ENCODE measurements at places on chromosomes 1 and 21.
A peak's percentile ranks its signal among the peaks of the same experiment; 100 is the strongest.

DNA sequence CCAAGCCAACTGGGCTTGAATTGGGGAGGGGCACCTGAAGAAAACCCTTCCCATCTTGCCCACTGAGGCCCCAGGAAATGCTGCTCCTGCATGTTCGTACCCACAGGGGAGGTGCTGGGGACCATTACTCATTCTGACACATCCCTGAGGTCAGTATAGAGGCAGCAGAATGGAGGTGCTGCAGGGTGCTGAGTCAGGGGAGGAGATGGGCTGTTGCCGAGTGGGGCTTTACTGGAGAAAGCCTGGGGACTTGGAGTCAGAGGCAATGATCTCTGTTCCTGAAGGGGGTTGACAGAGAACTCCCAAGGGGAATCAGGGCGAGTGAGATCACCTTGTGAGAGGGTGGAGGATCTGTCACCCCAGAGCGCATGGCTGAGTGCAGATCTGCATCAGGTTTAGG, 40.2 kb upstream of the KCNA10 start:
- no peak for DNase-seq

- peak; percentile 75 for DNase-seq
Observed at GRCh38 chr1:53108646-53109580, 33.5 kb downstream of the SLC1A7 start.

- DNase-seq, result no peak
Observed at GRCh38 chr1:232244426-232244825, 385.5 kb downstream of the SIPA1L2 start.

GRCh38 chr1:218365226-218365999, 20.3 kb downstream of the TGFB2 start:
- no peak for DNase-seq

DNA sequence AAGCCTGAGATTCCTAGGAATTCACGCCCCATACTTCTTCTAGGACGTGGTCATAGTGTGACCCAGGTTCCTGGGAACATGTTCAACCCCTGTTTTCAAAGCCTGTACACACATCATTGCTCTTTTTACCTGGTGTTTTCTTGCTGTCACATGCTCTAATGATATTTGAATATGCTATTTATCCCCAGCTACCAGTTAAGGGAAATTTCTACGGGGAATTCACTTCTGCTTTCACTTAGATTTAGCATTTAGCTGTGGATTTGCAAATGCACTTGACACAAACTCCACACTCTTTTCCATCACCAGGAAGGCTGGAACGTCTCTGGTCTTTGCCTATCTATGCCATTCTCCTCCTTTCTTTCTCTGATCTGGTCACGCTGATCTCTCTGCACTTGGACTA, 11.3 kb upstream of the SAMSN1 start:
- no peak for DNase-seq

DNA sequence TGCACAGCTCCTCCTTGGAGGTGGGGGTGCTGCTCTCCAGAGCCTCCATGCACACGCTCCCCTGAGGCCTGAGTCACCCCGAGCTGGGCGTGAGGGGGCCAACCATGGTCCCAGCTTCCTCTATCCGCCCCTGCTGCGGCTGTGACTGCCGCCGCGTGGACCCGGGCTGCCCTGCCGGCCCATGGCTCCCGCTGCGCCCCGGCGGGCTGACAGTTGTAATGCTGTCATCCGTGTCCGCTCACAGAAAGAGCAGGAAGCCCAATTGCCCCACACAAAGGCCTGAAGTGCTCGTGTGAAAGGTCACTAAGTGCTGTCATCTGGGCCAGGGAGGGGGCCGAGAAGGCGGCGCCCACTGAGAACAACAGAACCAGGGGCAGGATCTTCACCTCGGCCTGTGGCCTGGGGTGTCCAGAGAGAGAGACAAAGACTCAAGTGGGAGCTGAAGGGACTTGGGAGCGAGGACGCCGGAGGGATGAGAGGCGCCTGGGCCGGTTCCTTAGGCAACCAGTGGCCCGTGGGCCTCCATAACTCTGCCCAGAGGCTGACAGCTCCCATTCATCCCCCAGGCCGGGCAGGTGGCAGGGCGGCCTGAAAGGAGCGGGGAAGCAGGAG, 31.5 kb downstream of the OLIG1 start:
- no peak for DNase-seq

DNA sequence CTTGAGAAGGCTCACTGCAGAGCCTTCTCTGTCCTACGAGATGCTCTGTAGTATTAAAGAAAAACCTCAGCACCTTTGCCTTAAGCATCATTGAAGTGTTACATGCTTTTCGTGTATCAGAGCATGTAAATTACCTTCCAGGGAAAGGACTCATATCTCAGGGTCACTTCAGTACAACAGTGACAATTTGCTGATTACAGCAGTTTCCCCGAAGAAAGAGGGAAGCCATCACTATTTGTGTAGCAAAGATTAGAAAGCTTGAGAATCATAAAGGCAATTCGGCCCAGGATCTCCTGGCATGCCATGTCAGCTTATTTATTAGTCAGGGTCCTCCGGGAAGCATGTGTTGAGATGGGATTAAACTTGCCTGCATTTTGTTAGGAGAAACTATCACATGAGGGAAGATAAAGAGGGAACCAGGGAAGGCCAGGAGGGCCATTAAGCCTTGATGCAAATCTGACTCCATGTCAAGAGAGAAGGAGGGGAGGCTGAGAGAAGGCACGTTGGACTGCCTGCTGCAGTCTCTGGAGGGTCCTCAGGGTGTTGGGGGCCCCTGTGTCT, 55.2 kb upstream of the KCNJ6 start:
- DNase-seq, result no peak

DNA sequence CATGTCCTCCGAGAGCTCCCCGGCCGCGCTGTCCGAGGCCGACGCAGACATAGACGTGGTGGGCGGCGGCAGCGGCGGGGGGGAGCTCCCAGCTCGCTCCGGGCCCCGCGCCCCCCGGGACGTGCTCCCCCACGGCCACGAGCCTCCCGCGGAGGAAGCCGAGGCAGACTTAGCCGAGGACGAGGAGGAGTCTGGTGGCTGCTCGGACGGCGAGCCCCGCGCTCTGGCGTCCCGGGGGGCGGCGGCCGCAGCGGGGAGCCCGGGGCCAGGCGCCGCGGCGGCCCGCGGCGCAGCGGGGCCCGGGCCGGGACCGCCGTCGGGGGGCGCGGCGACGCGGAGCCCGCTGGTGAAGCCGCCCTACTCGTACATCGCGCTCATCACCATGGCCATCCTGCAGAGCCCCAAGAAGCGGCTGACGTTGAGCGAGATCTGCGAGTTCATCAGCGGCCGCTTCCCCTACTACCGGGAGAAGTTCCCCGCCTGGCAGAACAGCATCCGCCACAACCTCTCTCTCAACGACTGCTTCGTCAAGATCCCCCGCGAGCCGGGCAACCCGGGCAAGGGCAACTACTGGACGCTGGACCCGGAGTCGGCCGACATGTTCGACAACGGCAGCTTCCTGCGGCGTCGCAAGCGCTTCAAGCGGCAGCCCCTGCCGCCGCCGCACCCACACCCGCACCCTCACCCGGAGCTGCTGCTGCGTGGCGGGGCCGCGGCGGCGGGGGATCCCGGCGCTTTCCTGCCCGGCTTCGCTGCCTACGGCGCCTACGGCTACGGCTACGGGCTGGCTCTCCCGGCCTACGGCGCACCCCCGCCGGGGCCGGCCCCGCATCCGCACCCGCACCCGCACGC, 547 bp downstream of the FOXD2 start:
- DNase-seq, result no peak

GRCh38 chr1:28010969-28011368, 51.2 kb downstream of the XKR8 start:
- no peak for DNase-seq

DNA sequence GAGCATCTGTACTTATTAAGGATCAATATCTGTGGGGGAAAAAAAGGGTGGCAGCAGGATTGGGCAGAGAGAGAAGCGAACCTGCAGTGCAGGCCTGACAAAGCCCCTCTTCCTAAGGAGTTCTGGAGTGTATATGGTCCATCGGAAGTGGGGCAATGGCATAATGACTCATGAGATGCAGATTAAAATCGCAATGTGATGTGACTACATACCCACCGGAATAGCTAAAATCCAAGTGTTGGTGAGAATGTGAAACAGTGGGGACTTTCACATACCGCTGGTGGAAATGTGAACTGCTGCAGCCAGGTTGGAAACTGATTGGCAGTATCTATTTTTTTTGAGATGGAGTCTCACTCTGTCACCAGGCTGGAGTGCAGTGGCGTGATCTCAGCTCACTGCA, 8.2 kb upstream of the CREG1 start:
- no peak for DNase-seq

DNA sequence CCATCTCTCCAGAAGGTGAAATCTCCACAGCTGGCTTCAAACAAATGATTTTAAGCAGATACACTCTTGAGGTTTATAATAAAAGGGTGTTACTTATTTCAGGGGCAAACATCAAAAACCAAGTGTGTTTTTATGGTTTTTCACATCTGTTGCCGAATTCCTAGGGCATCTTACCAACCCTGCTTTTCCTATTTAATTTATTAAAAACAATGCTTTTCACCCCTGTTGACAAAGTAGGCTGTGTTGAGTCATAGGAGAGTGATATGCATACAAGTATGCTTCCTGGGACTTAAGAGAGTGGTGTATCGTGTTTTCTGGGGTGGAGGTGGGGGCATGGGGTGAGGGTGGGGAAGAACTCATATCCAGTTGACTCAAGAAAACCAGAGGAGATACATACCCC, 29.3 kb upstream of the IL20 start:
- no peak for DNase-seq

- DNase-seq, result no peak
Observed at GRCh38 chr1:1784933-1785332, 6.7 kb upstream of the NADK start.

DNA sequence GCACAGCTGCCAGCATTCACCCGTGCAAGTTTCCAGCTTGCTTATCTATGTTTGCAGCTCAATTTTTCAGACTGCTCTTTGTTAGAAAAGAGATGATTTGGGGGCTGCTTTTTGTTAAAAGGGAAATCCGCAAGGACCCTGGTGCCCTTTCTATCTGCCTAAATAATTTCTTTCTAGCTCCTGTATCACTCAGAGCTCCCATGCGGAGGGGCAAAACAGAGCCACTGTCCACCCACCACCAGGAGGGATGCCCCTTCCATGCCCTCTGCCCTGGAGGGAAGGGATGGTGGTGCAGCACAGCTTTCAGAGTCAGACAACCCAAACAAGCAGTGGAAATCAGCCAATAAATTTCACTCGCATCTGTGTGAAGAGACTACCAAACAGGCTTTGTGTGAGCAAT, 13.9 kb upstream of the SLC5A9 start:
- no peak for DNase-seq

DNA sequence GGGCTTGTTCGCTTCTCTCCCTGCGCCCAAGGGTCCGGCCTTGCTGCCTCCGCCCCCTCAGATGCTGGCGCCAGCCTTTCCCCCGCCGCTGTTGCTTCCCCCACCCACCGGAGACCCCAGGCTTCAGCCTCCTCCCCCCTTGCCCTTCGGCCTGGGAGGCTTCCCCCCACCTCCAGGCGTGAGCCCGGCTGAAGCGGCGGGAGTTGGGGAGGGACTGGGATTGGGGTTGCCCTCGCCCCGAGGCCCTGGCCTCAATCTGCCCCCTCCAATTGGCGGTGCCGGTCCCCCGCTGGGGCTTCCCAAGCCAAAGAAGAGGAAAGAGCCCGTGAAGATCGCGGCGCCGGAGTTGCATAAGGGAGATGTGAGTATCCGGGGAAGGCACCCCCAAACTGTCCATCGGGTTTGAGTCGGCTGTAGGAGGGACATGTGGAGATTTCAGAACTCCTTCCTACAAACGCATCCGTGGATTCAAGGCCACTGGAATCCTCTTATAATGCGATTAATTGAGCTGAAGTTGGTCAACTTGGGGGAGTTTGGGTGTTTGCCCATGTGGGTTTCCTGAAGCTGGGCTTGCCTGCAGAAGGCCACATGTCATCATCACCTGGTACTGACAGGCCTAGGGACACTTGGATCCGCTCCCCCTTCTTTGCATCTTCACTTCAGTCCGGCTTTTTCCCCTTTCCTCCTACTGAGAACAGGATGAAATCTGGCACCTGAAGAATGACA, 707 bp downstream of the PRCC start:
- DNase-seq, result no peak

DNA sequence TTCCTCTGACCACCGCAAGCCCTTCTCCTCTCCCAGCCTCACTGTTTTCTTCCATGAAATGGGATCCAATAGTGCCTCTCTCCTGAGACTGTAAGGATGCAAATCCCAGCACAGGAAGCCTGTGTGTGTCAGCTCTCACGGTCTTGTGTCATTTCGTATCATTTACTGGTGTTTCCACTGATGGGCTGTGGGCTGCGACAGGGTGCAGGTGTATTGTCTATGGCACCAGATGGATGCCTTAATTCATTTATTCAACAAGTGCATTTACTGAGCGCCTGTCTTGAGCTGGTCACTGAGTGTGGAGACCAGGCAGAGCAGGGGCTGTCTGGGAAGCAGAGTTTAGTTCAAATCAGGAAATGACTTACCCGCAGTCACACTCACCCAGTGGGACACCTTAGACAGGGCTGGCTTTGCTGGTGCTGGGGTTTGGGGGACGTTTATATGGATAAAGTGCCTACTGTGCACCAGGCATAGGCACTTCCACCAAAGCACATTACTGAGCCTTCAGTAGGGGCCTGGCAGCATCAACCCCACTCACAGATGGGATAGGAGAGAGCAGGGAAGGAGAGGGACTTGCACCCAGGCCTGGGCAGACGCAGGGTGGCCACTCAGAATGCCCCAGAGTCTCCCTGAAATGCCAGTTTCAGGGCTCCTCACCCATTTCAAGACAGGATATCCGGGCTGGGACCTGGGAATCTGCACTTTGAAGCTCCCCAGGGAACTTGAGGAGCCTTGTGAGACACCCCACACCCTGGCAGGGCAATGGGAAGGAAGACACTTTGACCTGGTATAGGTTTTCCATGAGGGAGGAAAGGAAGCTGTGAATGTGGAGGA, 398.9 kb downstream of the MATN1 start:
- no peak for DNase-seq

GRCh38 chr1:81844477-81844876, 43.7 kb downstream of the ADGRL2 start:
- no peak for DNase-seq

- no peak for DNase-seq
Observed at GRCh38 chr1:1393014-1393413, 6.1 kb downstream of the CCNL2 start.

GRCh38 chr1:200518524-200518923, 102.0 kb downstream of the KIF14 start:
- DNase-seq, result peak; percentile 39

- DNase-seq, result no peak
Observed at GRCh38 chr1:39132505-39133339, 71.8 kb upstream of the MACF1 start.

DNA sequence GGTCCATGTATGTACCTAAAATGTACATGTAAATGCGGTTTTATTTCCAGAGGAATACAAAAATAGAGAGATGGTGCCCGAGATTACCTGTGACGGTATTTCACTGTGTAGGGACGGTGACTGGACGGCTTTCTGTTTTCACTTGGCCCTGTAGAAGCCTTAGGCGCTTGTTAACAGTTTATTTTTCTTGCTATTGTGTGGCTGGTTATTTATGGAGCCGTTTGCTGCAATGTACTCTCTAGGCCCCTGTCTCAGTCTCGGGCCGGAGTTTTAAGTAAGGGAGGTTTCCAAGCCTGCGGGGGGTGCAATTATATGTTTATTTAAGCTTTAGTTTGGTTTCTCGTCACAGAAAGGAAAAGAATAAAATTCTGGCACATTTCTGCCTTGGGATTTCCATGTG, 413 bp downstream of the EFCAB7 start:
- no peak for DNase-seq

GRCh38 chr1:162070094-162070748, 730 bp downstream of the NOS1AP start:
- DNase-seq, result no peak

- no peak for DNase-seq
Observed at GRCh38 chr1:110135666-110136065, 14.6 kb upstream of the SLC6A17 start.

- no peak for DNase-seq
Observed at GRCh38 chr1:101992821-101993575, 3.7 kb downstream of the OLFM3 start.

Data from retinal pigment epithelial cell (primary cell).